ENCODE measurements at places on chromosomes 7 and 10.

DNA sequence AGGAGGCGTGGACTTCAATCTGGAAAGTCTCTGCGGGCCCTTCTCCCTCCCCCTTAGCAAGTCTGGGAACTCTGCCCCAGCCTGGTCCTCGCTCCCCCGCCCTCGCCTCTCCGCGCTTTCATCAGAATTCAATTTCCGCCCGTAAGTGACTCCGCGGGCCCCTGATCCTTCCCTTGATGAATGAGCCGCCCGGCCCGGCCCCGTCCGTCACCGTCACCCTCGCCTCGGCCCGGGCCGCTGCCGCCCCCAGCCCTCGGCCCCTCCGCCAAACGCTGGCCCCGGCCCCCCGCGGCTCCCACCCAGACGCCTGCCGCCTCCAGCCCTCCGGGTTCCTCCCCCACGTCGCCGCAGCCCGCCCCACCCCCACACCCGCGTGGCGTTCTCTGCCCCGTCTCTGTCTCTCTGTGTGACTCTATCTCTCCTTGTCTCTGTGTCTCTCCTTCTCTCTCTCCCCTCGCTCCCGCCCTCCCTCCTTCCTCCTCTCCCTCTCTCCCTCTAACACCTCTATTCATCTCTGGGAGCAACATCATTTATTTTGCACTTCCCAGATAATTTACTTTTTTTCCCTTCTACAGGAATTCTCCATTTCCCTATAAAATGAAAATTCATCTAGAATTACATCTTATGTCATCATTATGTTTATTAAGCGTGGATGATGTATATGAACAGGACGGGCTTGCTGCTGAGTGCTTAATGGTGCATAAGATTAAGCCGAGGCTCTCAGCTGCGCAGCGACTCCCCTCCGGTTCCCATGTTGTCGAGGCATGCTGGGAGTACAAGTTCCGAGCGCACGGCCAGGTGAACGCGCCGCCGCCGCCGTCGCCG, 91.2 kb upstream of the PAX2 start:
- DNase-seq: no peak

GRCh38 chr10:103772096-103772845, 83.1 kb downstream of the SH3PXD2A start:
- DNase-seq: peak; percentile 4

DNA sequence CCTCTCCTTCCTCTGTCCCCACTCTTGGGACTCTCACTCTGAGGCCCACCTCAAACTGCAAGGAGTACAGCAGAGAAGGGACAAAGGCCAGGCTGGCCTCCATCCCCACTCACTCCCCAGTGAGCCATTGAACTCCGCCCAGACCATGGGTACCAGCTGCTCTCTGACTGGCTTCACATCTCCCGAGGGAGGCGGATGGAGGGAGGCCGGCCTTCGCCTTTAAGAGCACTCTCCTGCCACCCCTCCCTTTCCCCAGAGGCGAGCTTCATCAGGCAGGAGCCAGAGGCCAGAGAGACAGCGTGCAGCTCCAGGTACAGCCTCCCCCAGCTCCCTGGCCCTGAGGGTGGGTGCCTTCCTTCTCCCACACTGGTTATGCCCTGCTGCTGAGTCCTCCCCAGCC, 1.8 kb upstream of the LDB3 start:
- no peak for DNase-seq

DNA sequence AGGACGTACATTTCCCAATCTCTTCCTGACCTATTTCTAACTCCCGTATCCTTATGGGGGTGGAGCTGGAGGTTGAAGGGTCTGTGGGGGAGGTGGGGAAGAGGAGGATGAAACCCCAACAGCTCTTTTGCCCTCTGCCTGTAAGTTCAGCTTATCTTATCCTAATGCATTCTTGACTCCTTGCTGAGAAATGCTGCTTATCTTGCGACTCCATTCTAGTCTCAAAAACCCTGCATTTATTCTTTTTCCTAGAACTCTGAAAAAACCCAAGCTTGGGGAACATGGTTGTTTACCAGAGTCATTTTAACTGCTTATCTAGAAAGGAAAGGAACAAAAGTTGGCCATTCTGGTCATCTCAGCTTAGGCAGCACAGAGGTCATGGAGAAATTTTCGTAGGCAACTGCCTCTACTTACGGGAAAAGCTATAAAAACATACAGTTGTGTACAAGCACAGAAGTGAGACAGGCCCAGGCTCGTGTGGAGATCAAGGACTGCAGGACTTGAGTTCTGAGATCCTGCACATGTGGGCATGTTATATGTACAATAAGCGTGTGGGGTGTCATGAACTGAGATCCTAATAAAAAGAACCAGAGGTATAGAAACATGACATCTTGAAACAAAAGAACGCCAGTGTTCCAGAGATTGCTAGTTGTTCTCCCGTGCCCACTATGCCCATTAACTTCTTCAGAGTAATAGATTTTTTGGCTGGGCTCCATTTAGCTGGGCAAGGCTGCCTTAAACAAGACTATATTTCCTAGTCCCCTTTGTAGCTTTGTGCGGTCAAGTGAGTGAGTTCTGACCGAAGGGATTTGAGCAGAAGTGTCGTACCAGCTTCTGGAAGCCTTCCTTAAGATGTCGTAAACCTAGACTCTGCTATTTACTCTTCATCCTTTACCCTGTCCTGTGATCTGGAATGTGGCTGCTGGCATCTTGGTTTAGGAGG, 9.6 kb downstream of the INMT start:
- DNase-seq: no peak

- DNase-seq: no peak
These were observed 23.2 kb upstream of the FGL2 start for GRCh38 chr7:77222819-77223218.

DNA sequence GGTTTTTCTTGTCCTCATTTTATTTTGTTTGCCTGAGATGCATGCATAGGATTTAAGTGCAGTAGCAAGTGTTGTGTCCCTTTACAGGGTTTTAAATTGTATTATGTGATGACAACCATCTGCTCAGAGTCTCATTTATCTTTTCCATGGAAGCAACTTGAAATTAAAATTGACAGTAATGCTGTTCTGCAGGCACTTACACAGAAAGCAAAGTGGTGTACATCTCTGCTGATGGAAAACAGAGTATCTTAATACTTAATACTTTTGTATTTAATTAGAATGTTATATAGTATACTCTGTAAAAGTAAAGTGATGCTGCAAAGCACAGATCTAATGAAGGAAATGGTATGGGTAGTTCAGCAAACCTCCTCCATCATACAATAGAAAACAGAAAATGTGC, 482.9 kb downstream of the POM121L12 start:
- DNase-seq: no peak

DNA sequence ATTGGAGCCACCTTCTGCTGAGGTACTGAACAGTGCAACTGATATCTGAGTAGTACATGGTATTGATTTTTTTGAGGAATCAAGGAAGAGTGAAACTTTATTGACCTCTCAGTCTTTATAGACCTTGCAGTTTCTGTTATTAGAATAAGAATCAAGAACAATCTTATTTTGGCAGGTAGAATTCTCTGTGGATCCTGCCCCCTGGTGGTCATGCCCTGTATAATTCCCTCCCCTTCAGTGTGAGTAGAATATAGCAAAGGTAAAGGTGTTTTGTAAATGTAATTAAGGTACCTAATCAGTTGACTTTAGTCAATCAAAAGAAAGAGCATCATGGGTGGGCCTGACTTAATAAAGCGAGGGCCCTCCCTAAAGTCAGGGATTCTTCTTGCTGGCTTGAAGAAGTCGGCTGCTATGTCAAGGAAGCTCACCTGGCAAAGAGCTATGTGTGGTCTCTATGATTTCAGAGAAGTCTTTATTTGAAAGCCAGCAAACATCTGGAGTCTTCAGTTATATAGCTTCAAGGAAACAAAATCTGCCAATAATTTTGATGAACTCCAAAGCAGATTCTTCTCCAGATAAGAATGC, 142.8 kb downstream of the LSM5 start:
- DNase-seq: no peak

DNA sequence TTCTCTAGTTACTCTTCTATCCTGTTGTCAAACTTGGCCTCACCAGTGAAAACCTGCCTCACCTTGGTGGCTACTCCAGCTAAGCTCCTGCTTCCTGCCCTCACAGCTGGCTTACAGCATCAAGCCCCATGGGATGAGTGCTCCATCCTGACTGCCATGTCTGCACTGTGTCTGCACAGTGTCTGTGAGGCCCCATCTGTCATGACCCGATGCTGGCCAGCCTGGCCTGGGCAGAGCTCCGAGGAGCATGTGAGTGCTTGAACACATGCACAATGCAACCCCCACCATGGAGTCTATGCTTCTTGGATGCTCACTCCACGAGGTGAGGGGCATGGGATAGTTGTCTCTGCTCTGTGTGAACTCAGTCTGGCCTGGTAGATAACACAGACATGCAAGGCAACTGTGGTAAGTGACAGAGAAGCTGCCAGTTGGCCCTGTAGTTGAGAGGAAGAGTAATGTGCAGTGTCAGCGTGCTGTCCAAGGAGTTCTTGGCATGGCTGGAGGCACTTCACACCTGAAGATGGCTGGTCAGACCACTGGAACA, 207.1 kb upstream of the ZNF32 start:
- no peak for DNase-seq

GRCh38 chr10:129968853-129969183, 4.7 kb upstream of the EBF3 start:
- peak; percentile 51 for DNase-seq

GRCh38 chr7:34260279-34260678, 354.9 kb downstream of the BMPER start:
- DNase-seq: no peak

DNA sequence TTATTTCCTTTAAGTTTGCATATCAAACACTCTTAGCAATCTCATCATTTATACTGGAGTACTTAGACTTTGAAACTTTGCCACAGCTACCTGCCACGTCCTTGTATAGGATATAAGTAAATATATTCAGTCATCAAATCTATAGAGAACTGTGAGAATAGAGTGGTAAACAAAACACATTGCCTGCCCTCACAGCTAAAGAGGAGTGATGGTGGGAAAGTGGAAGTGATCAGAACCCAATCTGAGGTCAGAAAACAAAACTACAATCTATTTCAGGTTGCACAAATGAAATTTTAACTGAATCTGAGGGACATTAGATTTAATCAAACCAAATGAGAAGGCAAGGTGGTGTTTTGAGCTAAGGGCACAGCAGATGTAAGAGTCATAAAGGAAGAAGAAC, 74.8 kb downstream of the ZEB1 start:
- no peak for DNase-seq

DNA sequence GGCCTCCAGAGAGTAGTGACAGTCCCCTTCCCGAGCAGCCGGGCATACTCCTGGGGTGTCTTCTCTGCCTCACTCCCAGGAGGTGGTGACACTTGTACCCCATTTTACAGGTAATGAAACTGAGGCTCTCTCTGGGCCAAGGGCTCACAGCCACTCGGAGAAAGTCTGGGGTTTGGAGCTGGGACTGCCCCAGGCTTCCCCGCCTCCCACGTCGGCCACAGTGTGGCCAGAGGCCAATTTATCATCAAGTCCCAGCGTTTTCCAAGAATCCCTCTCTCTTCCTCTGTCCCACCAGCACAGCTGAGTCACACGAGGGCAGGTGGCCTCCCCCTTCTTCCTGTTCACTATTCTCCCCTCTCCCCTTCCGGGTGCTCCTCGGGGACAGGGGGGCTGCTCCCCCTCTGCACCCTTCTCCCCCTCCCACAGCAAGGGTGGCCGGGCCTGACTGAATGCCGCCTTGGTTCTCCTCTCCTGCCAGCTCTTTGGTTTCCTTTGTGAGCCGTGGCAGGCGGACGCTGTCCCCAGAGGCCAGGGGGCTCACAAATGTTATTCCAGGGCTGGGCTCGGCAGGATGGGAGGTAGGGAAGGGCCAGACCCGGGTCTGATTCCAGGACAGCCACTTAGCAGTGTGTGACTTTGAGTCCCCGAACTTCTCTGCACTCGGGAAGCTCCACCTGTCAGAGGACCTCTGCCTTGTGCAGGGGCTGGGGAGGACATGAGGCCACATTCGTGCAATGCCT, 17.7 kb downstream of the CLIP2 start:
- DNase-seq: no peak

DNA sequence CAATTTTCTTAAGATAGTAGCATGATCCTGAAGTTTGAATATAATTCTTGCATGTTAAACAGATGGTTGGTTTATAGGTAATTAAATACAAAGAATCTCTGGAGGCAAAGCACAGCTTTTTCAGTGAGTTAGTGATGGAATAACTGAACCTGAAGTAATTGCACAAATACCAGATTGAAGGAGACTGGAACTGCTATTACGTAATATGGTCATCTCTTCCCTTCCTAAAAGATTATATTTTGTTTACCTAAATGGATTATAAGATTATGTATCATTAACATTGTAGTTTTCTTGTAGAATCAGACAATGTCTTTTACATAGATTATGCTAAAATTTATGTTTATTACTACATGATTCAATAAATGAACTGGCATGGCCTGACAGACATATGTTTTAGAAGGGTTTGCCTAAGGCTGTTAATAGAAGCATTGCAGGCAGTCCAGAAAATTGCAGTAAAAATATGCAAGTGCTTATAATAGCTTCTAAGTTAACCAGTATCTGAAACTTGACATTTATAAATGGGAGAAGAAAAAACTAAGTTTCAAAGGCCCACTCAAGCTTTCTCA, 35.8 kb upstream of the GPR37 start:
- no peak for DNase-seq

DNA sequence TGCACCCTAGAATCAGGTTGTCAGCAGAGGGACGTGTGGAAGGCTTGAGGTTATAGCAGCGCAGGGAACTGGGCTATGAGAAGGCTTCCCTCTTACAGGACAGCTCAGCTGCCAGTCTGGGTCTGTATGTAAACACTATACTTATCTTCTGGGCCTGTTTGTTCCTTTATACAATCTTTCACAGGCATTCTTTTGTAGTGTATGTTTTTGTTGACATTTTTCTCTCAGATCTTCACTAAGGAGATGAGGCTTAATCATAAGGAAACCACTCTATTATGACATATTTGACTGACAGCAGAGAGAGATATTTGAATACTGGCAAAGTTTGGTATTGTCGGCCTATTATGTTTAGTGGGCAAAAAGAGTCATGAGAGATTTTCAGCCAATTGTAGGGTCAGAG, 929 bp downstream of the GBF1 start:
- DNase-seq: no peak

- no peak for DNase-seq
These were observed 4.0 kb downstream of the PON2 start for GRCh38 chr7:95430864-95431263.

GRCh38 chr10:70035531-70035930, 17.1 kb upstream of the MACROH2A2 start:
- no peak for DNase-seq

DNA sequence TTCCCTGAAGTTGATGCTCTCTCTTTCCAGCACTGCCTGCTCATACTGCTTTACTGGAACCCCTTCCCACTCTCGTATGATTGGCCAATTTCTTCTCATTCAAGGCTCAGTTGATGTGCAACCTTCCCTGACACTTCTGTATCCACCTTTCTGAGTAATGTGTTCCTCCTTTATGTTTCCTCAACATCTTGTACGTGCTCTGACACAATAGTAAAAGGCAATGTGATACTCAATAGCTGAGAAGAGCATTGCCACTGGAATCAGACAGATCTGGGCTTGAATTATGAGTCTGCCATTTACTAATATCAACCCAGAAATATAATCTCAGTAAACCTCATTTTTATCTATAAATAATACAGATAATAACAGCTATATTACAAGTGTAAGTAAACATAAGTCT, 34.7 kb downstream of the ARL4A start:
- DNase-seq: no peak
